ENCODE measurements at places on chromosomes 13 and 19.

DNA sequence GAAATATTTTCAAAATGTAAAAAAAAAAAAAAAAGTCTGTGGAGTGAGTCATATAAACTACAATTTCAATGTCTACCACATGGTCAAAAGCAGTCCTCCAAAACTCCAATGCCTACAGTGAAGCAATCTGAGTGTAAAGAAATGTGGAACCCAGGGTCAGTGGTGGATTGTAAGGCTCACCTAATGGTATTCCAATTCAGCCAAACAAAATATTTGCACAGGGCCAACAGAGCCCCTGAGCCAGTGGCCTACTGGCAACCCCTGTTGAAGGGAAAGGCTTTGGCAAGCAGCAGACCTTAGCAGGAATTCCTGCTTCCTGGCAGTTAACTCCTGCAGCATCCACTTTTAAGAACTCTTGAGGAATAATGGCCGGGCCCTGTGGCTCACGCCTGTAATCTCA is 3.4 kb downstream of the DNMT1 start:
- DNase-seq, result no peak

- DNase-seq, result no peak
Measured at GRCh38 chr19:43754253-43754502, 584 bp downstream of the SMG9 start.

DNA sequence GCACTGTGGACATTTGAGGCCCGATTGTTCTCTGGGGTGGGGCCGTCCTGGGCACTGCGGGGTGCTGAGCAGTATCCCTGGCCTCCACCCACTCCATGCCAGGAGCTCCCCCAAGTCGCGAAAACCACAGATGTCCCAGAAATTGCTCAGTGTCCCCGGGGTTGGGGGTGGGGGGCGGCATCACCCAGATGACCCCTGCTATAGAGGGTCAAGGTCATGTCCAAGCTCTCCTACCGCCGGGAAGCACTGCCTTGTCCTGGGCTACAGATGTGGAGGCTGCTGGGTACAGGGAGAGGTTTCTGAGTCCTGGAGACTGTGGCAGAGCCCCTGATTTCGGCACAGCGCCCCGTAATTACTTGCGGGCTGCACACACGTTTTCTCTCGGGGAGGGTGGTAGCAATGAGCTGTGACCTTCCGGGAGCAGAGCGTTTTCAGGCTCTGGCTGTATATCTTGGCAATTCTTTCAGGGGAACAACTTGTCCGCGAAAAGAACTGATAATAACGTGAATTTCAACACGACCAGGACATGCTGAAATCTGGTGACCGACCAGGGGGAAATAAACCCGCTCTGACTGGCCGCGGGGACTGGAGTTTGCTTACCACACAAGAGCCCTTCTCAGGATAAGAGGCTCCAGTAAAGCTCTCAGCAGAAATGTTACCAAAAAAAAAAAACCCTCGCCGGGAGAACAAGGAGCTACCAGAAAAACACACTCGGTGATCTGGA is 68.1 kb downstream of the GNG7 start:
- no peak for DNase-seq

DNA sequence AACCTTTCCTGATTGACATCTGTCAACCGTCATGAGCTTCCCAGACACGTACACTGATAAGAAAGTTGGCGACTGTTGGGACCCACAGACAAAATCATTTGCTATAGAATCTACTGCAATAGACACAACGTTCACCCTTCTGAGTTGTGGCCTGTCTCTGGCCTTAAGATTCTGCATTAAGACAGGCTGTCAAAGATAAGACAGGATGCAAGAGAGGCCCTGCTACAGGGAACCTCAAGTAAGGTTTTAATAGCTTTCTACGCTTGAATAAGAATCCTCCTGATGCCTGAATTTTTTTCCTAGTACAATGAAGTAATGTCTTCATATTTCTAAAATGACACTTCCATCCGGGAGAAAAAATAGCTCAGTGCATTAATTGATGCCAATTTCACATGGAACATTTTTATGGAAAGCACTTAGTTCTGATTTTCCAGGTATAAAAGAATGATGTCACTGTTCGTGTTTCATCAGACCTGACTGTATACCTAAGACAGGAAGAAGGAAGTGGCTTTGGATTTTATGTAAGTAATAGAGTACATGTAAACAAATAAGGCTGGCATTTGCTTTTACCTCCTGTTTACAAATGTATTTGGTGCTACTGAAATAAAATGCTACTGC is 275.2 kb upstream of the GPC6 start:
- DNase-seq, result no peak

DNA sequence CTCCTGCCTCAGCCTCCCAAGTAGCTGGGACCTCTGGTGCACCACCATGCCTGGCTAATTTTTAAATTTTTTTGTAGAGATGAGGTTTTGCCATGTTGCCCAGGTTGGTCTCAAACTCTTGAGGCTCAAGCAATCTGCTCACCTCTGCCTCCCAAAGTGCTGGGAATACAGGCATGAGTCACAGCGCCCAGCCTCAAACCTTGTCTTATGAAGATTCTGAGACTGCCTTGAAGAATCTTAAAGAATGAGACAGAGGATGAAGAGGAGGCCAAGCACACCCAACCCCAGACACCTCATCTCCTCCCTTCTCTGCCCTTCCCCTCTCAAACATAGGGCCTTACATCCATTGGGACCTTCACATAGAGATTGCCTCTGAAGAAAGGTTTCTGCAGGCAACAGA is 179.7 kb downstream of the ABCC4 start:
- DNase-seq, result no peak

DNA sequence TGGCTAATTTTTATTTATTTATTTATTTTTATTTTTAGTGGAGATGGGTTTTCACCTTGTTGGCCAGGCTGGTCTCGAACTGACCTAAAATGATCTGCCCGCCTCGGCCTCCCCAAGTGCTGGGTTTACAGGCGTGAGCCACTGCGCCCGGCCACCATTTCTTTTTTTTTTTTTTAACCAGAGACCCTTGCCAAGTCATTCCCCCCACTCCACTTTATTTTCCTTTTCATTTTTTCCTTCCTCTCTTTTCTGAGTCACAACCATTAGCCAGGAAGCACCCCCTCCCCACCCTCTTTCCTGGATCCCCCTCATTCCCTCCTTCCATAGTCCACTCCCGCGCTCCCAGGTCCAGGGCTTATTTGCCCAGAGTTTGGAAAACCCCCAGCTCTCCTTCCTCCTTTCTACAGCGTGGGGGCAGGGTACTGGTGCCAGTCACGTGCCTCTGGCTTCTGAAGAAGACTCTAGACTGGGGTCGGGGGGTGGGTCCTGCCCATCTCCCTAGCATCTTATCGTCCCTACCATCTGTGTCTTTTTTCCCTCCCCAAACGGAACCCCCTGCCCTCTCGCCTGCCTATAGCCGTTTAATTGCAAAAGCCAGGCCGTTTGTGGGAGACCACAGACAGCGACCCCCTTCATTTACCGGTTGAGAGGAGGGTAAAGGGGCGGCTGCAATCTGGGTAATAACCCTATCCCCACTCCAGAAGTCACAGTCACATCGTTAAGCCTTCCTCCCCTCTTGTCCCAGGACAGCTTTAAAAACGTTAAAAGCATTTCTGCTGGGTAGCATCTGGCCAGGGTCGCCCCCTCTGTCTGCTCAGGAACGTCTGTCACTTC is 1.1 kb upstream of the CALR start:
- DNase-seq, result no peak

GRCh38 chr13:43979492-43979891 is 99.8 kb downstream of the LACC1 start:
- no peak for DNase-seq

- no peak for DNase-seq
Measured at GRCh38 chr13:28573595-28574373, 78.9 kb upstream of the FLT1 start.

- peak; percentile 96 for DNase-seq
Measured at GRCh38 chr19:44954649-44955504, at the start of gene CLPTM1. TSS of gene CLPTM1 (plus strand) at chr19:44955380. CDS start at chr19:44955396, 16 bp downstream.

DNA sequence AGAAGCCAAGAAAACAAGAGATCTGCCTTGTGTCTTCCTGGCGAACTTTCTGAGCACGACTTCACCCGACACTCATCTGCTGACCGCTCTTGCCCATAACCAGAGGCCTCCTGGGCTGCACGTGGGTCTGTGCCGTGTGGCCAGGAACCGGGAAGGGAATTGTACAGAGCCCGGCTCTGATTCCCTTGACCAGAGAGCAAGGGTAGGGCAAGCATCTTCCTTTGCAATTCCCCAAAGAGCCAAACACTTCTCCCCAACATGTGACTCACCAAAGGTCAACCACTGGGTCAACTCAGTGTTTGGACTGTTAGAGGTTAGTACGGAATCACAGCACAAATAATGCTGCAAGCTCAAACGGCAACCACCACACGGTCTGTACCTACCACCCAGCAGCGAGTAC is 48.9 kb downstream of the KLF2 start:
- DNase-seq, result no peak

GRCh38 chr19:43748685-43749084 is 6.1 kb downstream of the SMG9 start:
- DNase-seq, result no peak

- no peak for DNase-seq
Measured at GRCh38 chr19:19448238-19448544, 42.7 kb downstream of the GATAD2A start.

DNA sequence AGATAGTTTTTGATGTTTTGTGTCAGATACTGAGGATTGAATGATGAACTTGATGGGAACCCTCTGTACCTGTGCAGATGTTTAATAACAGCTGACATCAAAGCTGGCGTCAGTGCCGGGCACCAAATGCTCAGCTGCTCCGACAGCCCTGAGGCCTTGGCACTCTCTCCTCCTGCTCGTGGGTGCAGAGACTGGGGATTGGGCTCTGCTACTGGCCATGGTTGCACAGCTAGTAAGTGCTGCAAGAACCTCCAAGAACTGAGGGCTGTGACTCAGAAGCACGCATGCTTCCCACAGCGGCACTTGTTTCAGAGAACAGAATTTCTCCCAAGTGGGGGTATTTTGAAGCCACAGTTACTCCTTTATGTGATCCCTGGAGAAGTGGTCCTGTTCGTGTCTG is 5.9 kb downstream of the LAMP1 start:
- DNase-seq, result no peak
